ENCODE measurements at places on chromosomes 7 and 10.

DNA sequence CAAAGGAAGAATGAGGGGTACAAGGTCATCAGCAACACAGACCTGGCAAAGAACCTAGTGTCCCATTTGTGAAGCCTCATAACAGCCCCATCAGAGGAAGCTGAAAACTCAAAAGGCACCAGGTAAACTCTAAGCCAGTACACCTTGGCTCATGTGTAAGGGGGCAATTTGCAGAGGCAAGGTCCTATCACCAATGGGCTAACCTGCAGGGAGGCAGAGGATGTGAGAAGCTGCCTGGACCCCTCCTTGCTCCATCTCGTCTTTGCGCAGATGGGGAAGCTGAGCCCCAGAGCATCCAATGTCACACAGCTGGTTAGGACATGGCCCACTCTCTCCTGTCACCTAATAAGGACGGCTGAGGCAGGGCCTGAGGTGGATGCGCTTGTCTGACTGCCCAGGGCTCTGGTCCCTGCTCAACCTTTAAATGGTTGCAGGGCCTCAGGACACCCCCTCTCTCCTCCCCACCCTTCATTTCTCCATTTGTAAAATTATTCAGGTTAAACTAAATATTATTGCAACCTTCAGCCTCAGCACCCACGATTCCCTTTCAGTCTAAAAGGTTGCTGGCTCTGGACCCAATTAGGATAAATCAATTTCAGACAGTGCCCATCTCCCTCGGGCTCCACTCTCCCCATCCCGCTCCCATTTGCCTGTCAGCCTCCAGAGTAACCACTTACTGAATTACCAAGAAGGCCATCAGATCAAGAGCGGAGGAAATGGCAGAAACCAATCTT lies 135.3 kb downstream of the OAT start:
- no peak for DNase-seq

- no peak for DNase-seq
These were observed 107.4 kb upstream of the ABCB5 start for GRCh38 chr7:20508109-20508508.

DNA sequence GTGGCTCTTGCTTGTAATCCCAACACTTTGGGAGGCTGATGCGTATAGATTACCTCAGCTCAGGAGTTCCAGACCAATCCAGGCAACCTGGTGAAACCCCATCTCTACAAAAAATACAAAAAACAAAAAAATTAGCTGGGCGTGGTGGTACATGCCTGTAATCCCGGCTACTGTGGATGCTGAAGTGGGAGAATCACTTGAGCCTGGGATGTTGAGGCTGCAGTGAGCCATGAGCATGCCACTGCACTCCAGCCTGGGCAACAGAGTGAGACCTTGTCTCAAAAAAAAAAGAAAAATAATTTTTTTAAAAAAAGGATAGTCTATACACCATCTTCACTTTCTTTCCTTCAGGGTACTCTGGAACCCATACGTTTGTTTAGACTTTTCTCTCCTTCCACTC lies 6.2 kb downstream of the REEP3 start:
- no peak for DNase-seq

DNA sequence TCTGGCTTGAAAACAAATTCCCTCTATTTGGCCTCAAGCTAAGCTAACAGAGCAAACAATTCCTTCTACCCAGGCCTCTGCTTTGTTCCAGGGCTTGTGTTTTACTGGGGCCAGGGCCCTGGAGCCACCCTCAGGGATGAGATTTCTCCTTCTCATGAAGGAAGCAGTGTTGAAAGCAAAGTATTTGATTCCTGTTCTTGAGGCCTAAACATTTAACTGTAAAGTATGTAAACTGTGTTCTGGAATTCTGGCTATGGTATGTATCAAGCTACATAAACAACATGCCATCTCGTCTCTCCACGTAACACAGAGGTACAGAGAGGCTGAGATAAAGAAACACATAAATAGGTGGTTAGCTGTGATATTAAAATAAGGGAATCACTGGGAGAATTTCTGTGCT lies 81.8 kb downstream of the HERPUD2 start:
- no peak for DNase-seq

GRCh38 chr7:44415047-44415446 lies 75.4 kb downstream of the NUDCD3 start:
- DNase-seq: no peak

DNA sequence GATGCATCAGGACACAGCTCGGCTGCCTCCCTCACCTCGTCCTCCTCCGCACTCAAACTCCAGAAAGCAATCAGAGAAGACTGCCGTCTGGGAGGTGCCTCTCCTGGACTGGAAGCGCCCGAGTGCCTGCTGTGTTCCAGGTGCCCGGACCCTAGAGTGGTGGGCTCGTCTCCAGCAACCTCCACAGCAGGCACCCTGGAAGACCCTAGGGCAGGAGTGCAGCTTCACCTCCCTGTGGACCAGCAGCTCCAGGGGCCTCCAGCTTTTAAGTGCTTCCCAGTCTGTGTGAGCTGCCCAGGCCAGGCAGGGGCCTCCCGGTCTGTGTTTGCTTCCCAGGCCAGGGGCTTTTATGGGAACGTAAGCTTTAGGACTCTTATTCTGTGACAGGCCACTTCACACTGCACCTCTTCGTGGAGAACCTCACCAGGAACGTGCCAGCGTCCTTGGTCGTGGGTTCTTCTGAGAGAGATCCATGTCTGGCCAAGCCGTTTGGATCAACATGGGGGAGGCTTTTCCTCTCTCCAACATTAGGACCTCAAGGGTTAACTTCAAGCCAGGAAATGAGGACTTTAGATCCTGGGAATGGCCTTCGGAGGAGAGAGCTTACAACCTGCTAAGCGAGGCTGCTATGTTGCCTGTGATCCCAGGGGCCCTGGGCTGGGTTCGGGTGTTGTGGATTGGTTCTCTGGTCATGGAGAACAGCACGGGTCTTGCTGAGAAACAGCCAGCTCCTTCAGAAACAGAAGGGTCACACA lies 5.9 kb upstream of the PWWP2B start:
- DNase-seq: no peak

- no peak for DNase-seq
These were observed 88.1 kb upstream of the NRP1 start for GRCh38 chr10:33422471-33423153.

DNA sequence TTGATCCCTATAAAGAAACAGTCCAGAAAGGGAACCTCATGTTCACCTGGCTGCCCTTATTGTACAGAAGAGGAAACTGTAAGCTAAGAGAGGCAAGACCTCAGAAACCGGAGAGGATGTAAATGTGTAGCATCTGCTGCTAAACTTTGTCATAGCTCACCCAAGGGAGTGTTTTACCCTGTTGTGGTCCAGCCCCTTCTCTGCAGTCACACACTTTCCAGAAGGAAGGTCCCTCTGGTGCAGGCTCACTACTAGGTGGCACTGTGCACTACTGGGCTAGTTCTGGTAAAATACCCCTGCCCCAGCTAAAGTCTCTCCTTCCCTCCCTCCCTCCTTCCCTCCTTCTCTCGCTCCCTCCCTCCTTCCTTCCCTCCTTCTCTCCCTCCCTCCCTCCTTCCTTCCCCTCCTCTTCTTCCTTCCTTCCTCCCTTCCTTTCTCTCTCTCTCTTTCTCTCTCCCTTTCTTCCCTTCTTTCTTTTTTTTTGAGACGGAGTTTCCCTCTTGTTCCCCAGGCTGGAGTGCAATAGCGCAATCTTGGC lies 42.5 kb upstream of the LCOR start:
- no peak for DNase-seq

DNA sequence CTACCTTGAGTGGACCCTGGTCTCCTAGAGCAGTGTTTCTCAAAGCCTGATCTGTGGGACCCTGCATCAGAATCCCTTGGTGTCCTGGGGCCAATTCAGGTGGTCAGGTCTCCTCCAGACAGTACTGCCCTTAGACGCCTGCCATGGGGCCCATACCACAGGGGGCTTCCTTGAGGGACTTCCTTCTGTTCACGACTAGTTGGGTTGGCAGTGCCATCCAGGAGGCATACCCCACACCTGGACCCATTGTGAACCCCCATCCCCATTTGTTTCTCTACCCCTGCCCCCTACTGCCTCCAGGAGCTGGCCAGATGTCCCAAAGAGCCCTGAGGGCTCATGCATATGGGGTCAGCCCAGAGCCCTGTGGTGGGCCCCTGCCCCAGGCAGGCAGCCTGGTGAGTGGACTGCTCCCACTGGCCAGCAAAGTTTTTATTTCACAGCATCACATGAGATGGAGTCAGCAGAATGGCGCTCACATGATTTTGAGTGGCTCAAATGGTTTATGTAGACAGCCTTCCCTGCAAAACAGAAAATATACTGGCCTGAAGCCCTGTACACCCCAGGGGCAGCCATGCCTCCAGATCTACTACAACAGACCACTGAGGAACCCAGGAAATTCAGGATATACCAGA lies 259.9 kb upstream of the ZMIZ1 start:
- DNase-seq: no peak

GRCh38 chr7:19519443-19520021 lies 189.3 kb downstream of the POLR1F start:
- no peak for DNase-seq

DNA sequence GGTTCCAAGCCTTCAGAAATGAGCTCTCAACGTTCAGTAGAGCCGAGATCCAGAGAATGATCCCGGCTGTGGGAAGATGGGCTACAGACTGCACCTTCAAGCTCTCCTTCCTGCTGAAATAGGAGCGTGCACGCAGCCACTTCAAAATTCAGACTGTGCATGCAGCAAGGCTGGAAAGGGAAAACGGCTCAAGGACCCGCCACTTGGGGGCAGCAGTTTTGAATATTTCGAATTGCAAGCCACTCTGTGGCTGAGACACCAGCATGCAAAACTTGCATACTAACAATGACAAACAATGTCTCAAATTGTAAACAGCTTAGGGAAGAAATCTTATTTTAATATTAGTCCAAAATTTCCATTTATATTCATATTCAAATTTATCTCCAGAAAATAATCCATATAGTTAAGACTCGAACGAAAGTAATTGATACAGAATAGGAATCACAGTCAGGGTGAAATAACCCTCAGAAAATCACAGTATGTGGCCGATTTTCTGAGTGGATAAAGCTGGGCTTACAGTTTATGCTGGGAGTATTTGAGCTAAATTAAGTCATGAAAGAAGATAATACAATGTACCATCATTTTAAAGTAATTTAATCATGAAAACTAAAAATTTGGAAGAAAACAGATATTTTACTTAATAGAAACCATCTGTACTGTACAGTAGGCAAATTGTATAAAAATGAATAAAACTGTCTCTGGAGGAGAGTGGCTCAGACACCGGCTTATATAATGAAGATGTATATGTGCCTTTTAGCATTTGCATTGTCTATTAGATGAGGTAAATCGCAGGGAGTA lies 137.9 kb upstream of the MKI67 start:
- peak; percentile 10 for DNase-seq

DNA sequence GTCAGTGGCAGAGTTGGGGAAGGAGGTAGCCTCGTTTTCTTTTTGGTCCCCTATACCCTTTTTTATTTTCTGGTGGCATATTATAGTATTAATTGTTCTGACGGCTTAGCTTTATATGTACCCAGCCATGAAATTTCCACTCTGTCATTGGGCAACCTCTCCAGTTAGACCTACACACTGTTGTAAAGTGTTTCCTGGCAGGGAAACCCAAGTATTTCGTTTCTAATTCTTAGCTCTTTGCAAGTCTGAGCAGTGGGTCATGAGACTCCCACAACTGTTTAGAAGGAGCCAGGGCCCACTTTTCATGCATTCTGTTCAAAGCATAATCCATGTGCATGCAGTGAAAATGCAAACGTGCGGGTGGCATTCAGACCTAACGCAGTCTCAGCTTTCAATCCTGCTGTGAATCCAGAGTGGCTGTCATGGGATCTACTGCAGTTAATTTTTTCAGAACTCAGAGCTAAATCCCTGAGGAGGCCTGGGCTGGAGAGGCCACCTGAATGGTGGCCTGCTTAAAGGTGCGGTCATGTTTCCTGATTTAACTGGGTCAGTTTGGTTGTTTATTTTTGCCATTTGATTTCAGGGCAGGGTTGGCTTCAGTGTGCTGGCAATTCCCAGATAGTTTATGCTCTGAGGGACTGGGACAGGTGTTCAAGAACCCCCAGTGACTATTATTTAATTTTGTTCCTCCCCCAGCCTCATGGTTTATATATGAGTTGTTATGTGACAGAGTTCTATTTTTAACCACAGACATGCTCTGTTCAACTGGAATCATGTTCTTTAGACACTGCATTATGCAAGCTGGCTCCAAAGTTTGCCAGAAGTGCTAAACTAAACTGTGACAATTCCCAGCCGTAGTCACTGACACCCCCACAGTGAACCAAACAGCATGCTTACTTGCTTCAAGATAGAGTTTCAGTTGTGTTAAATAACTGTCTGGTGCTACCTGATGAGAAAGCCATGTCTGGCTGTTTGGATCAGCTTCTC lies 27.4 kb upstream of the SYPL1 start:
- DNase-seq: no peak

- DNase-seq: no peak
These were observed 52.6 kb upstream of the ST8SIA6 start for GRCh38 chr10:17506856-17507471.

GRCh38 chr7:19268737-19269136 lies 123.5 kb upstream of the FERD3L start:
- no peak for DNase-seq

GRCh38 chr10:51302316-51302715 lies 228.0 kb downstream of the PRKG1 start:
- DNase-seq: no peak

DNA sequence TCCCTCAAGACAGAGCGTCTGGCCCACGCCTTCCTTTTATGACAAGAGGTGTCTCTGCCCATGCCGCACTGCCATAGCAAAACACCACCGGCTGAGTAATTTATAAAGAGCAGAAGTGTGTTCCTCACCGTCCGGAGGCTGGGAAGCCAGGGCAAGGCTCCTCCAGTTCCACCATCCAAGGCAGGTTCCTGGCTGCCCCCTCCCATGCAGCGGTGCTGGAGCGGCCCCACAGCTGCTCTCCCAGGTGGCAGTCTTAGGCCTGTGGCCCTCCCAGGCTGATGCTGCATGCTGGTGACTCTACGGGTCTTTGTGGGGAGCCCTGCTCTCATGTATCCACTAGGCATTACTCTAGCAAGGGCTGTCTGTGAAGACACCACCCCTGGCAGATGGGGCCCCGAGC lies 113.1 kb downstream of the TCERG1L start:
- no peak for DNase-seq

DNA sequence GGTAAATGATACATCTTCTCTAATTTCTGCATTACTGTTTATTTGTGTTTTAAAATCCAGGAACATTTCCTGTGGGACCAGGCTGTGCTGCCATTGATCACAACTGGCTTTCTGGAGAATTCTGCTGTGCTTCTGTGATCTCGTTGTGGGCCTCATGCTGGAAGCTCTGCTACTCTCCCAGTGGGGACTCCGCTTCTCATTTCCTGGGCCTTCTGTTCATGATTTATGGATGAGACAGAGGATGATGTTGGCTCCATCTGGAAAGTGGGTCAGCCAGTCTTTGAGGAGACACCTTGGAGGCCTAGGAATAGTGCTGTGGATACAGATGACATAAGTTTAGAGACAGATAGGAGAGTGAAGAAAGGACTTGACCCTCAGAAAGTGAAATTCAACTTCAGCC lies 15.2 kb upstream of the GPR158 start:
- DNase-seq: no peak

DNA sequence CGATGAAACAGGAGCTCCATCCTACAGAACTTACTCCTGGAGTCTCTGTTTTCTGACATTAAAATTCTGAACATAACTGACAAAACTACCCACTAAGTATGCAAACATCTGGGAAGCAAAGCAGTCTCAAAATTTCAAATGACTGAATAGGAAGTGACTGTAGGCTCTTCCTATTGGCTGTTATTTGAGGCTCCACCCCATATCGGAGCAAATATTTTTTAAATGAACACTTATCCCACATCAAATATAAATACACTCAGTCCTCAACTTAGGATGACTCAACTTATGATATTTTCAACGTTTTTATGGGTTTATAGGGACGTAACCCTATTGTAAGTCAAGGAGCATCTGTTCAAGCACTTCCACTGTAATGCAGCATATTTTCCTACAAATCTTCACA lies 8.8 kb downstream of the HSPA12A start:
- no peak for DNase-seq

Data from stimulated activated CD4-positive, alpha-beta T cell treated with anti-CD3 and anti-CD28 coated beads, Interleukin-15, amount 100 ng/mL, for 1 hour (primary cell).